Activated T-cell treated with anti-CD3 and anti-CD28 coated beads, Interleukin-2, amount 50 U/mL, for 24 hours (primary cell): ENCODE measurements at places on chromosomes 7 and 10.

DNA sequence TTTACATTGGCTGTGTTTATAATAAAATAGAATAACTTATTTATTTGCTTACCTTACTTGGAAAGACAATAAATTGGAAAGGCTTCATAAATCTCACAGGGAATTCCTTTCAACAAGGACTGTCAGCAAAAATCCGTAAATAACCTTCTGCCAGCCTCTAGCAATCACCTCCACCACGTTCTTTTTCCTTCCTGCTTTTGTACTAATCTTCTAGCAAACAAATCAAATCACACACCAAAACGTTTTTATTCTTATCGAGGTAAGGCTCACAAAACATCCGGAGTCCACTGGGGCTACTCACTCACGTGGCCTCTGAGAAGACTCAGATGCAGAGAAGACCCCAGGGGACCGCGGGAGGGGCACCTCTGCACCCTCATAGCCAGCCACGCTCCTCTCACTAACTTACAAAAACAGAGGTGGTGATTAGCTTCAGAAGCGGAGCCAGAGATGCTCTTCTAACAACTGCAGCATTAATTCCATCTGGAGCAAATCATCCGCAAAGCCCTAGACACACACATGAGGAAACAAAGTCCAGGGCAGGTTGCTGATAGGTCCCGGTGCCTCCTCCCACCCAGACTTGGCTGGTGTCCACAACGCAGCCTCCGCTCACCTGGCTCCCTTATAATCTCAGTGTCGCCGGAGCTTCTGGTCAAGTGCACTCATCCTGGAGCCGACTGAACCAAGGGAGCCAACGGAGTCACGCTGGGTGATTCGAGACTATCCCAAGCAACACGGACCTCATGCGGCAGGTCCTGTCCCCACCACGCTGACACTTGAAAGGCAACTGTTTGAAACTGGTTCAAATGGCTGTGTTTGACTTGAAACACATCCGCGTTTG lies 22.5 kb downstream of the CTBP2 start:
- no peak for DNase-seq

DNA sequence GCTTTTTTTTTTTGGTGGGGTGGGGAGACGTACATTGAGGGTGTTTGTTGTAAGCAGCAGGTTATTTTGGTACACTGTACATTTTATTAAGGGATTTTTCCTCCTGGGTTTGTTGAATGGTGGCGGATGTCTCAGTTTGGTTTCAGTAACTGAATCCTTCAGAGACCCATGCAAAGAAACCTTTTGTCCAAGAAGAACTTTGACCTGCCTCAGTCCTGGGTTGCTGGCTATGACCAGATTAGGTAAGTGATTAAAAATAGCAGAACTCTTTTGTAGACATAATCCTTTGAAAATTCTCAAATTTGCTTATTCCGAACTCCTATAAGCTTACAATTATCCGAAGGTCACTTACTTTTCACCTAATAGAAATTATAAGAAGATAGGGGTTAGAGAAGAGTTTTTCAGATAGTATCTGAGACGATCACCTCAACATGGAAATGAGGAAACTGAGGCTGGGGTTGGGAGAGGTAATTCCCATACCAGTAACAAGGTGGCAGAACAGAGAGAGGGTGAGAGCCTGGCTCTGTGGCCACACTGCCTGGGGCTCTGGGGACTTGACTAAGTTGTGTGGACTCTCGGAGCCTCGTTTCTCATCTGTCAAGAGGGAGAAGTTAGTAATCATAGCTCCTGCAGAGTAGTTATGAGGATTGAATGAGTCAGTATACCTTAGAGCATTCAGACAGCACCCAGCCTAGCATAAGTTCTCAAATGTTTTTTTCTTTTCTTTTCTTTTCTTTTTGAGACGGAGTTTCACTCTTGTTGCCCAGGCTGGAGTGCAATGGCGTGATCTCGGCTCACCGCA lies 87.4 kb downstream of the CCNY start:
- no peak for DNase-seq

- no peak for DNase-seq
These were observed 568.0 kb downstream of the POM121L12 start for GRCh38 chr7:53603461-53603860.

GRCh38 chr10:6038071-6038631 lies 24.0 kb downstream of the IL2RA start:
- DNase-seq: no peak

DNA sequence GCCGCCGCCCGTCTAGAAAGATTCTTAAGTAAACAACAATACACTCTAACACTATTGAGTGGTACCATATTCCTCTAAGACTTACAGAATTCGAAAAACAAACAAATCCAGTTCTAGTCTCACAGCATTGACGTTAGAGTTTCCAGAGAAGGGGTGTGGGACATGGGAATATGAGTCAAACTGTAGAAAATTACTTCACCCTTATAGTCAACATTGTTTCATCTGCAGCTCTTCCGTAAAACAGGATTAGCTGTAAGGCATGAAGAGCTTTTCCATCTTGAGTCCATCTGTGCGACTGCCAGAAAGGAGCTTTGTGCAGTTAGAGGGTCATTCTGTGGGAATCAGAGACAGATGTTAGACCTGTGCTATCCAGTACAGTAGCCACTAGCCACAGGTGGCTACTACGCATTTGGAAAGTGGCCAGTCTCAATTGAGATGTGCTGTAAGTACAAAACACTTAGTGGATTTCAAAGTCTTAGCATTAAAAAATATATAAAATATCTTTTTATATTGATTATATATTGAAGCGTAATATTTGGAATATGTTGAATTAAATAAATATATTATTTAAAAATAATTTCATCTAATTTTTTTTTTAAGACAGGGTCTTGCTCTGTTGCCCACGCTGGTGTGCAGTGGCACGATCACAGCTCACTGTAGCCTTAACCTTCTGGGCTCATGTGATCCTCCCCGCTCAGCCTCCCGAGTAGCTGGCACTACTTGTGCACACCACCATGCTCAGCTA lies 79.8 kb upstream of the MPP7 start:
- no peak for DNase-seq

- DNase-seq: no peak
These were observed 320.0 kb upstream of the C7orf33 start for GRCh38 chr7:148270576-148270975.

- no peak for DNase-seq
These were observed 6.8 kb upstream of the AGR2 start for GRCh38 chr7:16811551-16811950.
